Uterus (tissue), 4 donors: ENCODE measurements at places on chromosomes 1 and 21. TPM values are rescaled to one million over a fixed set of nuclear protein-coding genes. Genes with fewer than 3 reads are reported as not detected.
A peak's percentile ranks its signal among the peaks of the same experiment; 100 is the strongest.

GRCh38 chr1:236149696-236150228, 7.4 kb downstream of the GPR137B start:
- no peaks in the 10 kb centered on the region for H3K36me3 ChIP-seq
- no peaks in the 10 kb centered on the region for H3K4me1 ChIP-seq
- no peak for DNase-seq
- no peak overlapping the region for H3K27ac ChIP-seq

DNA sequence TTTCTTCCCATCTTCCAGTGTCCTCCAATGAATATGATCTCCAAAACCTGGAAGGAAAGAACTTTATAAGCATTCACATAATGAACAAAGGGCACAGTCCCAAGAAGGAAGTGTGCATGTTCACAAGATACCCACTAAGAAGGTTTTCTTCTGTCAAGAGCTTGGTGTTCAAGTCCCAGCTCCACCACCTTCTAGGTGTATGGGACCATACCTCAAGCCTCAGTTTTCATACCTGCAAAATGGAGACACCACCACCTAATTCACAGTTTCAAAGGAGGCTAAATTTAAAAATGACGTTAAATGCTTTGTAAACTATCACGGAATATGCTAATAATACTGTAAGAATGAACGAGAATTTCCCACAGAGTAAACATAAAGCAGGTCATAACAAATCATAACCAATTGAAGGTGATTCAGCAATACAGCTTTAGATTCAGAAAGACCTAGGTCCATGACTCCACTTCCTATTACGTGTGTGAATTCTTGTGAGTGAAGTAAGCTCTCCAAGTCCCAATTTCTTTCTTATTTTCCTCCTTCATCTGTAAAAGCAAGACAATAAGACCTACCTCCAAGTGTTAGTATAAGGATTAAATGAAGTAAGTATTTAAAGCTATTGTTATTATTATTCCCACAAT, 8.1 kb upstream of the KTI12 start:
- no peaks in the 10 kb centered on the region for H3K36me3 ChIP-seq
- H3K4me3 ChIP-seq, result no peak overlapping the region
- DNase-seq, result no peak

- H3K27me3 ChIP-seq, result no peaks in the 10 kb centered on the region
- H3K4me3 ChIP-seq, result no peak overlapping the region
- no peaks in the 10 kb centered on the region for H3K4me1 ChIP-seq
- no peak for DNase-seq
- no peak overlapping the region for H3K27ac ChIP-seq
Observed at GRCh38 chr1:17892225-17892624, 137.1 kb downstream of the ACTL8 start.

DNA sequence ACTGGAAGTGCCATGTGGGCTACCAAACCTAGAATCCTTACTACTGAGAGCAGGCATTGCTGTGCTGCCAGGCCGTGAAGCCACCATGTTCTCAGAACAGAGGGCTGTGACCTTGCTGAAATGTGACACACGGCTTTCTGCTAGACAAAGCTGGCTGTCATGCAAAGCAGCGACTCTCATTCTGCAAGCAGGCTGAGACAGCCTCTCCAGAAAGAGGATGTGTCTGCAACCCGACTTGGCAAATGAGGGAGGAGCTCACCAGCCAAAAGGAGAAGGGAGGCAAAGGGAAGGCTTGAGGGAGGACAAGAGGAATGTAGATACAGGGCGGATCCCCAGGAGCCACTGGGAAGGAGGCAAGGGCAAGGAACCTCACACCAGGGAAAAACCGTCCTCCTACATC, 85.7 kb upstream of the KRTAP19-8 start:
- no peak overlapping the region for H3K4me3 ChIP-seq
- H3K27ac ChIP-seq, result no peak overlapping the region
- H3K36me3 ChIP-seq, result no peaks in the 10 kb centered on the region
- DNase-seq, result no peak
- H3K4me1 ChIP-seq, result no peaks in the 10 kb centered on the region

- no peaks in the 10 kb centered on the region for H3K27me3 ChIP-seq
- H3K27ac ChIP-seq, result peak overlapping the region; percentile 85
- no peaks in the 10 kb centered on the region for H3K36me3 ChIP-seq
Observed at GRCh38 chr1:27235827-27236226, 1.4 kb downstream of the WDTC1 start.

- H3K4me1 ChIP-seq, result no peaks in the 10 kb centered on the region
- H3K27me3 ChIP-seq, result no peaks in the 10 kb centered on the region
- H3K4me3 ChIP-seq, result no peak overlapping the region
- no peaks in the 10 kb centered on the region for H3K36me3 ChIP-seq
- H3K27ac ChIP-seq, result peak overlapping the region; percentile 43
Observed at GRCh38 chr1:10685196-10685807, 111.1 kb downstream of the CASZ1 start.

GRCh38 chr1:42960122-42960390, 1.4 kb upstream of the SLC2A1 start:
- no peak for DNase-seq
- H3K27me3 ChIP-seq, result no peaks in the 10 kb centered on the region
- H3K27ac ChIP-seq, result no peak overlapping the region
- H3K4me3 ChIP-seq, result no peak overlapping the region

GRCh38 chr1:174013864-174014418, 8.2 kb downstream of the RC3H1 start:
- H3K36me3 ChIP-seq, result no peaks in the 10 kb centered on the region
- H3K4me3 ChIP-seq, result no peak overlapping the region
- H3K4me1 ChIP-seq, result peaks cover under 1% of the 10 kb centered on the region
- no peaks in the 10 kb centered on the region for H3K27me3 ChIP-seq

DNA sequence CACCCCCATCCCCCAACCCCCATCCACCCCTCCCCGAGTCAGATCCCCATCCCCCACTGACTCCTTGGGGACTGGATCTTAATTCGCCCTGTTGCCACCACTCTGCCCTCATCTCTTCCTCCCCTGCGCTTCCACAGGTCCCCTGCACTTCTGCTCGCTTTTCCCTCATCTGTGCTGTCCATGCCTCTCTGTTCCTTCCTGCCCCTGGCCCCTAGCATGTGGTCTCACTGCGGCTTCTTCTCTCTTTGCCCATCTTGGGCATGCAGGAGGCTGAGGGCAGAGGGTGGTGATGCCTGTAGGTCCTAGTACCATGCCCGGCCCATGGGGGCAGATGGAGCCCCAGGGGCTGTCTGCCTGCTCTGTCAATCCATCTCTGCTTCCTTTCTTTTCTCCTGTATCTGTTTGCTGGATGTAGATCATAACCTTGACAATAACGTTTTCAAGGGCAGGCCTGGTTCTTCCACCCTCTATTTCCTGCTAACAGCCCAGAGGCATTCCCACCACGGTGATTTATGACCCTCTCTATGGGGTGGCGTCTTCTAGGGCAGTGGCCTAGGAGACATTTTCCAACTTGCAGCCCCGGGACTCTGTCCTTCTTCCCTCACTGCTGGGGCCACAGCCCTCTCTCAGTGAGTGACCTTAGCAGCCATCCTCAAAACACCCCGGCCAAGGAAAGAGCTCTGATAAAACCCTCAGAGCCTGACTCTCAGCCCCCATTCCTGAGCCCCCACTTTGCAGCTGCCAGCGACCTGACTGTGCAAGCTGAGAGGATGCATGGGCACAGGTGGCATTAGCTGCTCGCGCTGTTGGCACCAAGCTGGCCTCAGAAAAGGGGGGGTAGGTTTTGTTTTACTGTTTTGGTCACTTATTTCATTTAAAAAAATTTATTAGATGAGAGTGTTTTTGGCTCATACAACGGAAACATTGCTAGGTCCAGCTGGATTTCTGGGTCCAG, 33.9 kb downstream of the TMEM51 start:
- no peak overlapping the region for H3K4me3 ChIP-seq
- no peak overlapping the region for H3K27ac ChIP-seq
- peaks cover 4% of the 10 kb centered on the region for H3K4me1 ChIP-seq
- DNase-seq, result no peak
- no peaks in the 10 kb centered on the region for H3K36me3 ChIP-seq

GRCh38 chr21:35616090-35616489, 444.2 kb downstream of the SETD4 start:
- H3K27me3 ChIP-seq, result no peaks in the 10 kb centered on the region
- DNase-seq, result no peak
- no peaks in the 10 kb centered on the region for H3K36me3 ChIP-seq

- H3K4me1 ChIP-seq, result no peaks in the 10 kb centered on the region
- DNase-seq, result no peak
- H3K36me3 ChIP-seq, result no peaks in the 10 kb centered on the region
- H3K27me3 ChIP-seq, result no peaks in the 10 kb centered on the region
- no peak overlapping the region for H3K4me3 ChIP-seq
- no peak overlapping the region for H3K27ac ChIP-seq
Observed at GRCh38 chr1:87295445-87296110, 33.1 kb upstream of the LMO4 start.

- no peak overlapping the region for H3K4me3 ChIP-seq
- H3K4me1 ChIP-seq, result no peaks in the 10 kb centered on the region
- DNase-seq, result no peak
- no peaks in the 10 kb centered on the region for H3K36me3 ChIP-seq
- H3K27me3 ChIP-seq, result no peaks in the 10 kb centered on the region
Observed at GRCh38 chr1:22860414-22860800, 112.3 kb downstream of the LACTBL1 start.

- no peak overlapping the region for H3K4me3 ChIP-seq
- H3K4me1 ChIP-seq, result peaks cover 12% of the 10 kb centered on the region
- no peaks in the 10 kb centered on the region for H3K27me3 ChIP-seq
- peak; percentile 90 for DNase-seq
Observed at GRCh38 chr1:12619792-12620487, 1.9 kb upstream of the DHRS3 start.

GRCh38 chr1:22115286-22115685, 27.6 kb downstream of the WNT4 start:
- H3K27ac ChIP-seq, result peak overlapping the region; percentile 85
- H3K27me3 ChIP-seq, result no peaks in the 10 kb centered on the region
- no peaks in the 10 kb centered on the region for H3K36me3 ChIP-seq
- peak; percentile 19 for DNase-seq
- peaks cover 19% of the 10 kb centered on the region for H3K4me1 ChIP-seq

DNA sequence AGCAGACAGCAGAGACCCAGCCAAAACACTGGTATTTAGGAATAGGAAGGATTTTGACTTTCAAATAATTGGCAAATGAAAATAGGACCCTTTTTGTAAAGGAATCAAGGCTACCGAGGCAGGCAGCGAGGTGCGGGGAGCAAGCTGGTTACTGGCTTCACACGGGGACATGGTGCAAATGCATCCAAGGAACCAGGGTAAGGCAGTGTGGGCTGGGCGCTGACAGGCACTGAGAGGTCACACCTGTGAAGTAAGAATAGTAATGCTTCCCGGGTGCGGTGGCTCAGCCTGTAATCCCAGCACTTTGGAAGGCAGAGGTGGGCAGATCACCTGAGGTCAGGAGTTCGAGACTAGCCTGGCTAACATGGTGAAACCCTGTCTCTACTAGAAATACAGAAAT, 15.5 kb downstream of the CHAF1B start:
- H3K4me1 ChIP-seq, result no peaks in the 10 kb centered on the region
- no peak for DNase-seq
- no peaks in the 10 kb centered on the region for H3K36me3 ChIP-seq
- no peak overlapping the region for H3K4me3 ChIP-seq

DNA sequence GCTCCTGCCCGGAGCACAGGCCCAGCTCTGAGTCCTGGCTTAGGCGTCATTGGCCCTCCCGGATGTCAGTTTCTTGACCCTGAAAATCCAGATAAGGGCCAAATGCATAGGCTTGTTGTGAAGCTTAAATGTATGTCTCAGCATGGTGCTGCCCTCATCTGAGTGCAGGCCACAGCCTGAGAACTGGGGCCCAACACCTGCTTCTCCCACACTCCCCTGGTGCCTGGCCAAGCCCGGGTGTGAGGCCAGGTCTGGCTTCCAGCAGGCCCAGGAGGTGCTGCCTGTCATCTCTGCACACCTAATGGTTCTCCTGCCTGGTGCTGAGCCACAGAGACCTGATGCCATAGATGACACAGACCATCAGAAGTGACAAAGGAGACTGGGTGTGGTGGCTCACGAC, 14.0 kb downstream of the MX2 start:
- H3K27me3 ChIP-seq, result no peaks in the 10 kb centered on the region
- H3K4me3 ChIP-seq, result no peak overlapping the region
- no peaks in the 10 kb centered on the region for H3K4me1 ChIP-seq
- no peak for DNase-seq

DNA sequence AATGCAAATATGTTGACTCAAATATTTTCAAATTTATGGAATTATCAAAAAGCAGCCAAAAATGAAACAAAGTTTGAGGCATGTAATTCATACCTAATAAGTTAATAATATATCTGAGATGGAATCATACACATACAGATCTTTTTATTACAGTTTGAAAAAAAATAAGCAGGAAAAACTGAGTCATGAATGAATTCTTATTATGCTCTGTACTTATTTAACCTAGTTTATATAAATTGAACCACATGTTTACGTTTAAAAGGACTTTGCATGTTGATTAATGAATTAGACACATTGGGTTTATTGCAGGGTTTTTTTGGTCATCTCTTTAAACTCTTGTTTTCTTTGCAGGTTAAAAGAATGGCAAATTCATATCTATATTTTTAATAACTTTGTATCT, 40.9 kb downstream of the CMPK1 start:
- H3K27me3 ChIP-seq, result no peaks in the 10 kb centered on the region
- no peak overlapping the region for H3K27ac ChIP-seq
- no peaks in the 10 kb centered on the region for H3K4me1 ChIP-seq
- no peak for DNase-seq
- no peak overlapping the region for H3K4me3 ChIP-seq
- H3K36me3 ChIP-seq, result no peaks in the 10 kb centered on the region

DNA sequence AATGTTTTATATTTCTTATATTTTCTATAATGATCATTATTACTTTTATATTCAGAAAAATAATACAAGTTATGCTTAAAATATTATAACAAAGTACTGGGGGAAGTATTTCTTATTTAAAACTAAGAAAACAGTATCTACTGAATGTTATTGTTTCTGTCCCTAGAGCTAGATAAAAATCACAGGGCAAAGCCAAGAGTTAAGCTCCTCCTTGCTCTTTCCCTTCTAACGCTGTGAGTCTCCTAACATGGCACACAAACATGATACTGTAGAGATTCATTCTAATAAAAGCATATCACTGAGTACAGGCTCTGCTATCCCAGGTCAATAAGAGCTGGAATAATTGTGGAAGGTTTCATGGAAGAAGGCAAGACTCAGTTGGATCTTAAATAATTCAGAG, 53.4 kb downstream of the PTPN14 start:
- DNase-seq, result no peak
- H3K27me3 ChIP-seq, result no peaks in the 10 kb centered on the region
- H3K36me3 ChIP-seq, result no peaks in the 10 kb centered on the region
- no peak overlapping the region for H3K27ac ChIP-seq
- no peak overlapping the region for H3K4me3 ChIP-seq
- no peaks in the 10 kb centered on the region for H3K4me1 ChIP-seq

- peak overlapping the region; percentile 80 for H3K27ac ChIP-seq
- DNase-seq, result no peak
- peak overlapping the region; percentile 86 for H3K4me3 ChIP-seq
- H3K27me3 ChIP-seq, result no peaks in the 10 kb centered on the region
- H3K36me3 ChIP-seq, result no peaks in the 10 kb centered on the region
Observed at GRCh38 chr1:43532716-43533115, 2.0 kb downstream of the PTPRF start.

C4BPB gene
- not detected for total RNA-seq

S100A7 gene
- total RNA-seq, result not detected

TMEM240 gene
- total RNA-seq, result 9.4 TPM

OR2M3 gene
- total RNA-seq, result not detected

SPAG17 gene
- 1.1 TPM for total RNA-seq

LCE2A gene
- total RNA-seq, result not detected

FMO2 gene
- 74.4 TPM for total RNA-seq

TNNI3K gene
- 5.3 TPM for total RNA-seq
